ENCODE measurements at places on chromosomes 3 and 15. TPM values are rescaled to one million over a fixed set of nuclear protein-coding genes. Genes with fewer than 3 reads are reported as not detected.

ZNF620 gene
- total RNA-seq, result 6.6 TPM

GRCh38 chr15:63107895-63108546, 13.6 kb upstream of the LACTB start:
- H3K27me3 ChIP-seq, result no peaks in the 10 kb centered on the region
- H3K27ac ChIP-seq, result no peak overlapping the region
- H3K36me3 ChIP-seq, result no peaks in the 10 kb centered on the region

HGD gene
- total RNA-seq, result 66.5 TPM

- no peaks in the 10 kb centered on the region for H3K4me1 ChIP-seq
- H3K36me3 ChIP-seq, result no peaks in the 10 kb centered on the region
- H3K27me3 ChIP-seq, result no peaks in the 10 kb centered on the region
Observed at GRCh38 chr3:39319249-39319648, 10.3 kb upstream of the CCR8 start.

DNA sequence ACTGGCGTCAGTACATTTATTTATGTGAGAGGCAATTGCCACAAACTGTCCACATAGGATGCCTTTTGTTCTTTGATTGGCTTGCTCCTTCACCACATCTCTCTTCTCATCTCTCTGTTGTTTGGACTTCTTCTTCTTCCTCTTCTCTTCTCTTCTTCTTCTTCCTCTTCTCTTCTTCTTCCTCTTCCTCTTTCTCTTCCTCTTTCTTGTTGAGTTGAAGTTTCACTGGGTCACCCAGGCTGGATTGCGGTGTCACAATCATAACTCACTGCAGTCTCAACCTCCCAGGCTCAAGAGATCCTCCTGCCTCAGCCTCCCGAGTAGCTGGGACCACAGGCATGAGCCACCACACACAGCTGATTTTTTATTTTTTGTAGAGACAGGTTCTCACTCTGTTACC, 67.7 kb upstream of the GSK3B start:
- no peak for DNase-seq
- H3K27ac ChIP-seq, result no peak overlapping the region
- H3K36me3 ChIP-seq, result no peaks in the 10 kb centered on the region
- no peaks in the 10 kb centered on the region for H3K27me3 ChIP-seq
- H3K4me3 ChIP-seq, result no peak overlapping the region

IL5RA gene
- total RNA-seq, result 0.92 TPM

KBTBD12 gene
- total RNA-seq, result 1.4 TPM

IFT57 gene
- total RNA-seq, result 34.9 TPM

DNA sequence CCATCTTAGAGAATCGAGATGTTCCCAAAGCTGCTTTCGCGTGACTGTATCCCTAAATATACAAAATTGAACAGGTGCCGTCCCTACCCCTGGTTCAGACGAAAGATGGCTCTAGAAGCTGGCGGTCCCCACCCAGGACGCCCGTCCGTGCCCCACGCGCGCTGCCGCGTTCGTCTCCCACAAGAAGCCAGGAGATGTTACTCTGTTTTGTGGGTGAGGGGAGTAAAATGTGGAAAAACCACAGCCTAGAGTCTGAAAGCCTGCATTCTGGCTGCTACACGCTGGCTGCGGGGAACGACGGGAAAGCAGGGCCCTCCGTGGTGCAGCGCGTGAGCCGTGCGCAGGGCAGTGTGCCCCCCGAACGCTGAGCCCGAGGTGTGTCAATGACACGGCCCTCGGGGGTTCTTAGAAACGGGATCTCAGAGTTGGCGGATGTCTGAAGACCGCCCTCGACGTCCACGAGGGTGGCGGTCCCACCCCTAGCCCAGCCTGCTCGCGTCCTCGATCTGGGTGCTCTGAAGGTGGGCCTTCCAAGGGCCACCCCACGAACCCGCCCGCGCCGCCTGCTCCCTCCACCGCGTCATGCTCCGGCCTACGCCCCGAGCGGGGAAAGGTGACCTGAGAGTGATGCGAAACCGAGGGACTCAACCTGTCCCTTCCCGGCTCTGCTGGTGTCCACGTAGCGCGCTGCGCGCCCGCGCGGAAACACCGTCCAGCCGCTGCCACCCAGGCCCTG, 95.6 kb downstream of the OCA2 start:
- no peak overlapping the region for H3K4me3 ChIP-seq
- no peaks in the 10 kb centered on the region for H3K27me3 ChIP-seq
- H3K36me3 ChIP-seq, result no peaks in the 10 kb centered on the region
- H3K27ac ChIP-seq, result no peak overlapping the region

GRCh38 chr3:178546079-178546478, 9.8 kb downstream of the KCNMB2 start:
- no peaks in the 10 kb centered on the region for H3K27me3 ChIP-seq
- DNase-seq, result no peak
- H3K36me3 ChIP-seq, result no peaks in the 10 kb centered on the region
- no peaks in the 10 kb centered on the region for H3K4me1 ChIP-seq
- no peak overlapping the region for H3K27ac ChIP-seq

TGM4 gene
- not detected for total RNA-seq

GRCh38 chr3:150341891-150342290, 66.2 kb upstream of the TSC22D2 start:
- H3K36me3 ChIP-seq, result no peaks in the 10 kb centered on the region
- no peak for DNase-seq
- H3K27ac ChIP-seq, result no peak overlapping the region
- no peaks in the 10 kb centered on the region for H3K4me1 ChIP-seq
- H3K4me3 ChIP-seq, result no peak overlapping the region

- no peaks in the 10 kb centered on the region for H3K27me3 ChIP-seq
- no peak overlapping the region for H3K27ac ChIP-seq
- no peak for DNase-seq
- no peak overlapping the region for H3K4me3 ChIP-seq
- no peaks in the 10 kb centered on the region for H3K4me1 ChIP-seq
- H3K36me3 ChIP-seq, result no peaks in the 10 kb centered on the region
Observed at GRCh38 chr3:72033666-72034428, 248.9 kb upstream of the PROK2 start.

CCR3 gene
- total RNA-seq, result 8.9 TPM

GRCh38 chr3:99984139-99984538, 130.2 kb downstream of the FILIP1L start:
- no peaks in the 10 kb centered on the region for H3K27me3 ChIP-seq
- H3K36me3 ChIP-seq, result no peaks in the 10 kb centered on the region
- no peak for DNase-seq
- no peak overlapping the region for H3K4me3 ChIP-seq
- no peaks in the 10 kb centered on the region for H3K4me1 ChIP-seq

DNA sequence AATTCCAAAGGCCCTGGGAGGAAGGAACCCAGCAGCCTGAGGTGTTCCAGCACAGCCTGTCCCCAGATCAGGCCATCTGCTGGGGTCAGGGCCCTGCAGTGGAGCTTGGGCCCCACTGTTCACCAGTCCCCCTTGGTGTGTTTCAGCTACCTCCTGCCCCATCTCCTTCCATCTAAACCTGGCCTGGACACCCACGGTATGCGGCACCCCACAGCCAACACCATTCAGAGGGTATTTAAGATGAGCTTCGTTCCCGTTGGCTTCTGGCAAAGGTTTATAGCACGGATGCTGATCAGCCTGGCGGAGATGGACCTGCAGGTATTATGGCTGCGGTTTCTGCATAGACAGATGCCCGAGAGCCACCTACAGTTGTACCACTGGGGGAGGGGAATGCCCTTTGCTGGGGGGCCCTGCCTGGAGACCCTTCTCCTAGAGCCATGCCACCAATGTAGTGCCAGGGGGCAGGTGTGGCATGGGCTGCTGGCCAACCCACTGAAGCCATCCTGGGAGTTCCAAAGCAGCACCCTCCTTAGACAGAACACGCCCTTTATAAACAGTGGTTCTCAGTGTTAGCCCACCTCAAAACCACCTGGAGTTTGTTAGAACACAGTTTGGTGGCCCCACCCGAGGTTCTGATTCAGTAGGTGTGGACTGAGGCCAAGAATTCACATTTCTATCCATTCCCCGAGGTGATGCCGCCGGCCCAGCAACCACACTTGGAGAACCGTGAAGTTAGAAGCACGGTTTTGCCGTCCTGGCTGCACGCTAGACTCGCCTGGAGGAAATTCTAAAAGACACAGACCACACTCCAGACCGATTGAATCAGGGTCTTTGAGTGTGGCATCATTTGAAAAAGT, 126.9 kb downstream of the LRRK1 start:
- H3K36me3 ChIP-seq, result peaks cover 41% of the 10 kb centered on the region
- H3K27ac ChIP-seq, result peak overlapping the region; percentile 60
- H3K4me1 ChIP-seq, result no peaks in the 10 kb centered on the region
- H3K4me3 ChIP-seq, result no peak overlapping the region

GRCh38 chr3:187005827-187006481, 75.6 kb downstream of the ST6GAL1 start:
- H3K27ac ChIP-seq, result no peak overlapping the region
- H3K36me3 ChIP-seq, result no peaks in the 10 kb centered on the region
- DNase-seq, result no peak
- no peaks in the 10 kb centered on the region for H3K4me1 ChIP-seq

GRCh38 chr3:87227104-87227834, at the start of gene CHMP2B:
Gene CHMP2B (plus strand): TSS chr3:87227309. CDS start chr3:87227523, 214 bp downstream.
- no peaks in the 10 kb centered on the region for H3K36me3 ChIP-seq
- H3K4me1 ChIP-seq, result peaks cover 48% of the 10 kb centered on the region
- peak; percentile 98 for DNase-seq
- H3K4me3 ChIP-seq, result peak within 1 kb of the TSS; percentile 66
- peak within 1 kb of the TSS; percentile 96 for H3K27ac ChIP-seq

DNA sequence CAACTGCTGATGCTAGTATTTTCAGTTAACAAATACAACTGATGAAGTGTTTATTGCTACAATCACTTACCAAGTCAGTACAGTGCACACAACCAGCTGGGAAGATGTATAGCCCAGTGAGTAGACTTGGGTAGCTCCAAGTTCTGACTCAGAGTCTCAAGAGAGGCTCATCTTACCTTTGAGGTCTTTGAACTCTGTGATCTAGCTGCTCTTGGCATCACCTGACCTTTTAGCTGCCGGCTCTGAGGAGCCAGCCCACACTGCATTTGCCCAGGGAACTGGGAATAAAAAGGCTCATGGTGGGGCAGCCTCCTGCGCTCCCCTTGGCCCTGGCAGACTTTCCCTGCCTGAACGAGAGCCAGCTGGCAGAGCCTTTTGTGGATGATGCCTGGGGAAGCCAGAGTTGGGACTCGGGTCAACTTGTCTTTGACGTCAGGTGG, 82.6 kb downstream of the CEMIP start:
- no peak for DNase-seq
- H3K27ac ChIP-seq, result no peak overlapping the region
- no peaks in the 10 kb centered on the region for H3K27me3 ChIP-seq
- H3K4me3 ChIP-seq, result no peak overlapping the region

- H3K4me1 ChIP-seq, result peaks cover 8% of the 10 kb centered on the region
- no peaks in the 10 kb centered on the region for H3K27me3 ChIP-seq
- H3K4me3 ChIP-seq, result no peak overlapping the region
- H3K27ac ChIP-seq, result no peak overlapping the region
Observed at GRCh38 chr3:8678751-8679150, 34.2 kb upstream of the SSUH2 start.

FRMD5 gene
- 5.5 TPM for total RNA-seq

DNA sequence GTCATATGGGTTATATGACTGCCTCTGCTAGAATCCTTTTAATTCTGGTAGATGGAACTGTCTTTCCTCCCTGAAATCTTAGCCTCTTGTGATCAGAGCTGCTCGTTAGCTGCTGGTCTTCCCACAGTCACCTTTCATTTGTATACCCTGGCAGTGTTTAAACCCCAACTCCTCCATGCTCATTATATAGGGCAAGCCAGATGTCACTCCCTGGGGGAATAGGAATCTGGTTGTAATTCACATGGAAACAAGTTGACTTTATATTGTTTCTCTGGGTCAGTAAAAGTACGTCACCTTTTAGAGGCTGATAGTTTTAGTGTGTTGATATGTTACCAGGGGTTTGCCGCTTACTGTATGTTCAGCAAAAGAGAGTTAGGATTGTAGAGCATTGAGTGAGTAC, 103.5 kb downstream of the ITPR1 start:
- DNase-seq, result no peak
- no peaks in the 10 kb centered on the region for H3K36me3 ChIP-seq
- peaks cover 26% of the 10 kb centered on the region for H3K4me1 ChIP-seq
- no peaks in the 10 kb centered on the region for H3K27me3 ChIP-seq
- H3K27ac ChIP-seq, result peak overlapping the region; percentile 24
- H3K4me3 ChIP-seq, result no peak overlapping the region

- no peaks in the 10 kb centered on the region for H3K36me3 ChIP-seq
- no peak for DNase-seq
- no peak overlapping the region for H3K27ac ChIP-seq
- H3K4me1 ChIP-seq, result no peaks in the 10 kb centered on the region
- no peak overlapping the region for H3K4me3 ChIP-seq
Observed at GRCh38 chr3:194355379-194355778, 4.3 kb upstream of the CPN2 start.

DNA sequence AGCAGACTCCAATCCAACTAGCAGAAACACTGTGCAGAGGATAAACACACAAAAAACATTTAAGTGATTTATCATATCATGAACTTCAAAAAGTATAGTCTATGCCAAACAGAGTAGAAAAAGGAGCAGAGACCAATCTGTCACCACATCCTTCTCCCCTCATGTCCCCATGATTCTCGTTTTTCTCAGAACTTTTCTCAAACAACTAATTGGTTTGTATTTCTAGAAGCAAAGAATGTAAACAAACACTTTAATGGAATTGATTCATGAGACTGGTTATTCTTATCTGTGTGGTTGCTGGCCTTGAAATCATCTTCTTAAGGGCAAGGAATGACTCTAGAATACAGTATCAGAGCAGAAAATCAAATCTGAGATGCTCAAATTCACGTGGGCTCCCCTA, 294.2 kb upstream of the THBS1 start:
- H3K27ac ChIP-seq, result no peak overlapping the region
- no peak overlapping the region for H3K4me3 ChIP-seq
- peaks cover 17% of the 10 kb centered on the region for H3K4me1 ChIP-seq
- H3K36me3 ChIP-seq, result no peaks in the 10 kb centered on the region
- H3K27me3 ChIP-seq, result no peaks in the 10 kb centered on the region
- no peak for DNase-seq

DNA sequence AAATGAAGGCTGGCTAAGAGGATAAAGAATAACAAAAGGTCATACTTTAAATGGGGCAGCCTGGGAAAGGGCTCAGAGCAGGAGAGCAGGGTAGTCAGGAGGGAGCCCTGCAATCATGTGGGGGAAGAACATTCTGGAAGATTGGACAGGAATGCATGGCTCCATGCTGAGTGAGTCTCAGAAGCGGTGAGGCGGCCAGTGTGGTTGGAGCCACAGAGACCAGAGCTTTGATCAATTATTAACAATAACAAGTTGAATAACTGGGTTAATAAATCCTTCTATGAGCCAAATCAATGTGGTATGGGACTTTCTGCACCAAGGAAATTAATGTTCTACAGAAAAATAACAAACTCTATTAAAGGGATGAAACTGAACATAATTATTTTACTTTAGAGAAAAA, 57.9 kb upstream of the DCUN1D1 start:
- no peaks in the 10 kb centered on the region for H3K4me1 ChIP-seq
- no peak overlapping the region for H3K27ac ChIP-seq
- DNase-seq, result no peak
- H3K27me3 ChIP-seq, result no peaks in the 10 kb centered on the region

RUBCN gene
- 15.2 TPM for total RNA-seq
